EH (cell line): ENCODE measurements at places on chromosomes 12 and 14.

DNA sequence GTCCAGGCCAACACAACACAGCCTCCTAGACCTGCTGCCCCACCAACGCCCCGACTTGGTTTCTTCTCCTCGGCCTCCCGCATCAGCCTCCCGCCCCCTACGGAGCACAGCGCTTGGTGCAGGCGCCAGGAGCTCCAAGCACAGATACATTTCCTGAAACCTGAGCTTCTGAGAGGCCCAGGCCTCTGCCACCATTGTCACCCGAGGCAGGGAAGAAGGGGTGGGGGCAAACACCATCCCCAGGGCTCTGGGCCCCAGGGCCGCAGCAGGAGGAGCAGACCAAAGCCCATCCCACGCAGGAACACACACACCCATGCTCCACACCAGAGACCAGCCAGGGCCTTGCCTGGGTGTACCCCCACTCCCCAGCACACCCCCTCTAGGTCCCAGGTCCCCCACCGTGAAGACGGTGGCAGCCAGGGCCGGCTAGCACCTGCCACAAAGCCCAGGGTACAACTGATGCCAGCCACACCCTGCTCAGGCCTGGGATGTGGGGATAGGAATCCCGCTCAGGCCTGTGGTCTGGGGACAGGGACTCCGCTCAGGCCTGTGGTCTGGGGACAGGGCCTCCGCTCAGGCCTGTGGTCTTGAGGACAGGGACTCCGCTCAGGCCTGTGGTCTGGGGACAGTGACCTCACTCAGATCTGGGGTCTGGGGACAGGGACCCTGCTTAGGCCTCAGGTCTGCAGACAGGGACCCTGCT is 5.4 kb downstream of the JAG2 start:
- no peak for DNase-seq

DNA sequence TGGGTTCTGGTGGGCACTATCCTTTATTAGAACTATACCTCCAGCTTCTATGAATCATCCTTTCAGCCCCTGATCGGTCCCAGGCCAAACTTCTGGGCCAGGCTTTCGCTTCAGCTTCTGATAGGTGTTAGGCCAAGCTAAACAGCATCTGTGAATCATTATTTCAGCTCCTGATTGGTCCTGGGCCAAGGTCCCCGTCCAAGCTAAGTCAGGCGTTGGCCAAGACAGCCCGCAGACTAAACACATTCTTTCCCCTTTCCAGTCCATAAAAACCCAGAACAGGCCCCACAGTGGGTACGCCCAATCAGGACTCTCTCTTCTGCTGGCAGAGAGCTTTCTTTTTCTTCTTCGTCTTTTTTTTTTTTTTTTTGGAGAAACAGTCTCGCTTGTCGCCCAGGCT is 1808.9 kb upstream of the SEL1L start:
- peak; percentile 2 for DNase-seq

DNA sequence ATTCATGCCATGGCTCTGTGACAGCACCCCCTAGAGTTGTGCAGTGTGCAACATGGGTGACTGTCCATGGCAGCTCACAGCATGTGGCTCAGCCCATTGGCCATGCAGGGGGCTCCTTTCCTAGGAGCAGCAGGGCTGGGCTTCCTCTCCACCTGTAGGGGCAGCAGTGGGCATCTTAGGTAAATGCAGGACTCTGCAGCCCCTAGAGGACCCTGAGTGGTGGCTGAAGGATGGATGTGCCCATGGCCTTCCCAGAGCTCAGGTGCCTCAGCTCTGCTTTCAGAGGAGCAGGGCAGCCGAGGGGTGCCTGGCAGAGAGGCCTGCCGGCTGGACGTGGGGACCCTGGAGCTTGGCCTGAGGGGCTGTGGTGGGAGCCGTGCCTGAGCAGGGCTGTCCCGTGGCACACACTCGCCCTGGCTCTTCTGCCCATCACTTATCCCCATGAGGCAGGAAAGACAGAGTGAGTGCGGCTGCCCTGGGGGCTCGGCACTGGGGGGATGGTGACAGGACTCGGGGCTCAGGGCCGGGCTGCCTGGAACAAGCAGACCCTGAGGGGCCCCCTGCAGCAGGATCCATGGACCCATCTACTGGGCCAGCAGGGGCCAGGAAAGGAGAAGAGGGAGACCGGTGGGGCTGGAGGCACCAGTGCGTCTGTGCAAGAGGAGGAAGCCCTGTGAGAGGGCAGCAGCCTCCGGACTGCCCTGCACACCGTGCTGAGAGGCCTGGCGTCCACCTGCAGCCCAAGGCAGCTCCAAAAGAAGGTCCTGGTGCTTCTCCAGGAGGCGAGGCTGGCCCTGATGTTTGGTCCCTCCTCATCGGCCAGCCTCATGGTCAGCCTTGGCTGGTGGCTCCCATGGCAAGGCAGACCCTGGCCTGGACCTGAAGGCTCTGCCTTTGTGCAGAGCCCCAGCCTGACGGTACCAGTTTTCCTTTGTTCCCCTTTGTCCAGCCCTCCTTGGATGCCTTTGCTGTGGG is 7.6 kb downstream of the ADSS1 start:
- no peak for DNase-seq

GRCh38 chr14:96979611-96980074 is 182.5 kb downstream of the VRK1 start:
- no peak for DNase-seq

GRCh38 chr14:99202516-99202915 is 69.5 kb downstream of the BCL11B start:
- no peak for DNase-seq

DNA sequence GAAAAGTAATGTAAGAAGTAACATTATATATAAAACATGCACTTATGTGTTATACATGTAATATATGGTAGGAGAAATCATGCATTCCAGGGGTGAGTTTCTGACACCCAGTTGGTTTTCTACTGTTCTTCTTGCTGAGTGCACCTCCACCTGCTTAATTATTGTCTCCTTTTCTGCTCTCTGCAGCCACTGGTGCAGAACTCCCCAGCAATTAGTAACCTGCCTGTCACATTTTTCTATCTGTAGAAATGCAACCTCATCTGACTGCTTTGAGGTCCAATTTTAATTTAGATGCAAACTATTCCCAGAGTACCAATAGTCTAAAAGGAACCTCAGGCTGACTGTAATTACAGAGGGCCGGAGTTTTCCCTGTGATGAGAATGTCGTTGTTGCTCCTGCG is 842.1 kb downstream of the AACS start:
- no peak for DNase-seq

DNA sequence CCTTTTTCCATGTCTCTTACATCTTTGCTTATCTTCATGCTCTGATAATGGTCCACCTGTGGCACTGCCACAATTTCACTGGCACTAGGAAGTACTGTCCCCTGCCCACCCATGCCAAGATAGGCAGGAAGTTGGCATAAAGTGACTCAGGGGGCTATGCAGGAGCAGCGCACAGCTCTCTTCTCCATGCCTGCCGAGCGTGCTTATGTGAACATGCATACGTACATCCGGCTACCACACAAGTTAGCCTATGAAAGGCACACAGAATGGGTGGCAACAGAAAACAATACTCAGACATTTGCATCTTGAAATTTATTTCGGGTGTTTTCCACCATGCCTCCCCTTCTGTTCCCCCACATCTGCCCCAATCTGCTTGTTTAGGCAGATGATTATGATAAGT is 174.4 kb upstream of the GZMB start:
- no peak for DNase-seq

DNA sequence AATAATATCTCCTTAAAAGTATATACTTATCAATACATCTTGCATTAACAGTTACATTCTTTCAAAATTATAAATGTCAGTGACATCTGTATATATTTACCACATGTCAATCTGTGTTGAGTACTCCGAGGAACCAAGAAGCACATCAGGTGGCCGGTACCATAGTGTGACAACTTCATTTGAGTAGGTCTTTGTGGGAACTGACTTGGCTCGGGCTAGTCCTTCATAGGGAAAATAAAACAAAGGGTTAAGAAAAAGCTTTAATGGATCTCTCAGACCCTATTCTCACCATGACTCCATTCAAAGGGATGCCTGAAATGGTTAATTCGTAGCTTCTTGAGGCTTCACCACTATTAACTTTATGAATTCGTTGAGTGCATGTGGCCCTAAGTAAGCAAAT is 94.9 kb downstream of the ELK3 start:
- DNase-seq: no peak

GRCh38 chr12:69840727-69841126 is 15.7 kb downstream of the MYRFL start:
- no peak for DNase-seq

DNA sequence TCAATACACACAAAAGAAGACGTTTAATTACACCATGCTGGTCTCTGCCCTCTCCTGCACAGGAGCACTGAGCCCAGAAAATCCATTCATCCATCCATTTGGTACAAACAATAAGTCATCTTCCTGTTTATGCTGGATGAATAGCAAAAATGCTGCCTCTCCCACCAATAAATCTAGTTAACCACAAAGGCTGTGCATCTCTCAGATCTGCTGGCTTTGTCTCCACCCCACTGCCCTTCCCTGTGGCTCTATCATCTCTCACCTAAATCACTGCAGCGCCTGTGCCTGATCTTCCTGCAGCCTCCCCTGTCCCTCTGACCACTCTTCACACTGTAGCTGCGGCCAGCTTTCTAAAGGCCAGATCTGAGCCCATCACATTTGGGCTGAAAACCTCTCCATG is 72.9 kb upstream of the DDX11 start:
- peak; percentile 46 for DNase-seq

GRCh38 chr14:73293782-73294781 is 56.8 kb downstream of the PAPLN start:
- no peak for DNase-seq

DNA sequence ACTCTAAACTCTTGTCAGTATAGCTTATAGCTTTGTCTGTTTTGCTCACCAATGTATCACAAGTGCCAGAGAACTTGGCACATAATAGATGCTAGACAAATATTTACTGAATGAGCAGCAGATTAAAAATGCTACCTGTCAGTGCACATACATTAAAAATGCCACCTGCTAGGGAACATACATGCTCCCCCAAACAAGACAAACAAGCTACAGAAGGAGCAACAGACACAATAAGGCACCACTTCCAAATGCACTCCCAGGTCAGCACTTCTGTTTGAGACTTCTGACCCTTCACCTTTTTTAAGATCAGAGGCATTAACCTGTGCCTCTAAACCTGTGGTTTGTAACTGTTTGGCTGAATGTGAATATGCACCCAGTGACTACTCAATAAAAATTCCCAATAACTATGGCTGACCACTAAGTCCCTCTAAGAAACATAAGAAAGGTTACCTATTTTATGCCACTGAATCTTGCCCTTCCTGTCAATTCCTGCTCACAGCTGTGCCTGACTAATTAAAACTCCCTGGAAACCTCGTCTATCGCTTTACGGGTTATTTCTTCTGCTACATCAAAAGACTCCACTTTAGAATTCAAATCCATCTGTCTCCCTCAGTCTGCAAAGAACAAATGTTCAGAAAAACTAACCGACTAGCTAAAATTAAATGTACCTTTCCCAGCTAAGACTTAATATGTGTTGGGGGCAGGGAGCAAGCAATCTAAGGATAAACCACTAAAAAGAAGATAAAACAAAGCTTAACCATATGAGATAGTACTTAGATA is 41.0 kb downstream of the HECTD4 start:
- DNase-seq: no peak

- no peak for DNase-seq
Observed at GRCh38 chr12:72612171-72612570, 340.0 kb downstream of the TRHDE start.

DNA sequence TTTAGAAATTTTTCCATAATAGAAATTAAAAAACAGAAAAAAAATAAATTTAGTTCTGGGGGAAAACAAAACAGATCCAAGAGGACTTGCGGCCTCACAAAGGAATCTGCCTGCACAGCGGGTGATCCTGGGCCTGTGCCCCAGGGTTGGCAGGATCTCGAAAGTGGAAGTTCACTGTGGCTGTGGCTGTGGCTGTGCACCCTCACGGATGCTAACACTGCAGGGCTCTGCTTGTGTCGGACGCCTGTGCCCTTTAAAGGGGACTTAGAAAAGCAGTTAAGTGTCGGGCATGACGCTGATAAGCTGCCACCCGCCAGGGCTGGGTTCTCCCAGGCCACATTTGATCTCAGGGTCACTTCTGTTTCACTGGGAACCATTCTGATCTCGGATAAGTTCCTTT is 209.1 kb downstream of the TTC7B start:
- no peak for DNase-seq
